Fibroblast of mammary gland (primary cell): ENCODE measurements at places on chromosomes 5 and 9.

DNA sequence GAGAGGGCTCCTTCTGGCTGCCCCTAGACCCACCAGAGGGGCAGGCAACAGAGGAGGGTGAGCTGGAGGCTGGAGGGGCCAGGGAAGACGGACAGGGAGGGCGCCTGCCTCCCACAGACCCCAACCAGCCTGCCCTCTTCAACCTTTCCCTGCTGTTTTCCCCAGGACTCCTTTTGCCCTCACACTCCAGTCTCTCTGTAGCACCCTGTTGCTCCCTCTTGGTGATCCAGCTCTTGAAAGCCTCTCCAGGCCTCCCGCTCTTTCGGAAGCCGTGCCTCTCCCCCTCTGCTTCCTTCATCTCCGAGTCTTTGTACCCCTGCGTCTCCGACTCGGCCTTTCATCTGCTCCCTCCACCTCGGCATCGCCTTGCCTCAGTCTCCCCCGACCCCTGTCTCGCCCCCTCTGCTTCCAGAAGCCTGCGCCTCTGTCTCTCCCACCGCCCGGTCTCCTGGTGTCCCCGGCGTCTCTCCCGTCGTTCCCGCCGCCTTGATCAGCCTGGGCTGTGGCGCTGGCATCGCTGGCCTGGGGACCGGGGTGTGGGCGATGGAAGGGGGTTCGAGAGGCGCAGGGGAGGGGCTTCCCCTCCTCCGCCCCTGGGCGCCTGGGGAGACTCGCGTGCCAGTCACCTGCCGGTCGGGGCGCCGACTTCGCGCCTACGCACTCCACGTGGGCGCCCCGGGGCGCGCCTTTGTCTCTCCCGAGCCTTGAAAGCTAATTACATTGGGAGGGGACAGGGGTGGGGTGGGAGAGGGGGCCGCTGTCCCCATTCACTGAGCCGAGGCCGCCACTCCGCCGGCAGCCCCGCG, 5.3 kb upstream of the PRDM12 start:
- no peak for DNase-seq

DNA sequence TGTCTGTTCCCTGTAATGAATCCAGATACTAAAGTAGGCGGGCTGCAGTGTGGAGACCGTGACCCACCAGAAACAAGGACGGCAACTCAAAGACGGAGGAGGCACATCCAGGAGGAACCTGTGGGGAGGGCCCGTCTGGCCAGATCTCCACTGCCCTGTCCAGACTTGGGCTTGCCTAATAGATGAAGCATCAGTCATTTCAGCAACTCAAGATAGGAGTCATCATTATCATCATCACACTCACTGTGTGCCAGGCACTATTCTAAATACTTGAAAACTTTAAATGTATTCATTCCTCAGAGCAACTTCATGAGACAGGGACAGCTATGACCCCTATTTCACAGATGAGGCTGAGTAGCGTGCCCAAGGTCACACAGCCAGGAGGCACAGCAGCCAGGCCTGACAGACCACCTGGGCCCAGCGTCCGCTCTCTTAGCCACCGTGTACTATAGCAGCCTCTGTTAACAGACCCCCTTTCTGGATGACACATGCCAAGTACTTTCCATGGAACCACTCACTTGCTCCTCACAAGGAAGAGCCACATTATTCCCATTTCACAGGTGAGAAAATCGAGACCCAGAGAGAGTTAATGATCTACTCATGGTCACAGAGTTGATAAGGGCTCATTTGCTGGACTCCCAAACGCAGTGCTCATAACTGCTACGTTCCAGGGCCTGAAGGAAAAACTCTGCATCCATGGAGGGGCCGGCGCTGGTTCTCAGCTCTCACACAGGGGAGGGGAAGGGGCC, 4.9 kb upstream of the IL4 start:
- DNase-seq = peak; percentile 34

DNA sequence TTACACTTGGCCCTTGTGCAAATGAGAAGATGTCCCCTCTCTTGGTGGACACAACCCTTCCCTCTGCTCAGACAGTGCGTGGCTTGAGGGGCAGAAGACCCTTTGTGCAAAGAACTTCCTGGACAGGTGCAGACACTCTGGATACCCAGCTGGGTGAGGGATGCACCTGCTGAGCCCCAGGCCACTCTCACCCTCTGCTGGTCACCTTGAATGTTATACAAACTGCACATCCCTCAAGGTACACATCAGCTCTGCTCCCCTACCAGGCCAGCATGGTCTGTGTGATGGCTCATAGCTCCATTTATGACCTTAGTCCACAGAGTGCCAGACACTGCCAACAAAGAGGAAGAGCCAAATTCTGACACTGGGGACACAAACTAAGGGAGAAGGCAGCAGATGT, 3.1 kb upstream of the DIRAS2 start:
- DNase-seq = no peak

DNA sequence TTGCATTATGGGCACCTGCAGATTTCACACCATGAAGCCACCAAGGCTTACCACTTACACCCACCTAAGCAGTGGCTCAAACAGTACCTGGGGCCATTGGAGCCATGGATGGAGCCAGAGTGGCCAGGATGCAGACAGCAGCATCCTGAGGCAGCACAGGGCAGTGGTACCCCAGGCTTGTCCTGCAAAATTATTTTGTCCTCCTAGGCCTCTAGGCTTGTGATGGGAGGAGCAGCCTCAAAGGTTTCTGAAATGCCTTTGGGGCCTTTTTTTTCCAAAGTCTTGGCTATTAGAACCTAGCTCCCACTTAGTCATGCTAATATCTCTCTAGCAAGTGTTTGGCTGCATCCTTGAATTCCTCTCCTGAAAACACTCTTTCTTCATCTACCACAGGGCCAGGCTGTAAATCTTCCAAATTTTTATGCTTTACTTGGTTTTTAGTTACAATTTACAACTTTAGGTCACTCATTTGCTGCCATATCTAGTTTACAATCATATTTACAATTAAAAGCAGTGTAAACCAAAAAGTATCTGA, 15.7 kb downstream of the TMC1 start:
- no peak for DNase-seq

DNA sequence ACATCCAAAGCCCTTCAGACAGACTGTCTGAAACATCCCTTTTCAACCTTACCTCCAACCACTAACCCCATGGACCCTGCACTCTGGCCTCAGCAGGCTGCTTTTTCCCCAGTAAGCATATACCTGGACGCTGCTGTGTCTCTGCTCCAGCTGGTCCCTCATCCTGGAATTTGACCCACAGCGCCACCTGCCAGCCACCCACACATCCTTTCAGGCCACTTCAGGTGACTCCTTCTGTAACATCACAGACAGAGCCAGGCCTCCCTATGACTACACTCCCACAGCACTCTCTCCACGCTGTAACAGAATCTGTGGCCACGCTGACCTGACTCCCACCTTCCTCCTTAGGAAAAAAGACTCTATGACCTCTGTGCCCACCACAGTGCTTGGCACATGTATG, 3.4 kb downstream of the MGAT1 start:
- DNase-seq = no peak

- DNase-seq = peak; percentile 16
These were observed 196.1 kb downstream of the PCSK5 start for GRCh38 chr9:76086539-76086938.

DNA sequence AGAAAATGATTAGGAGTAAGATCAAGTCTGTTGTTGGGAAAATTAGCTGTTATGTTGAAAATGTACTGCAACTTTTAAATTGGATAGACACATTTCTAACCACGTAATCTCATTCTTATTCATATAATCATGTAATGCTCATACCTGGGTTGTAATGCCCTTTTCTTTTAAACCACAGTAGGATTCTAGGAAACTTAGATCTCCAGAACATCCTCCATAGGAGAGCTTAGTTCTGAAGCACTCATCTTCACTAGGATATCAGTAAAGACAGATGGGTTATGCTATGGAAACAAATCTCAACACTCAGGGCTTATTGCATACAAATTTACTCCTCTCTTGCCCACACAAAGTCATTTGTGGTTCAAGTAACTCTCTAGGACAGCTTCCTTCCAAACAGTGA, 34.8 kb upstream of the ANXA1 start:
- DNase-seq = no peak

- peak; percentile 48 for DNase-seq
These were observed 20.8 kb downstream of the ENHO start for GRCh38 chr9:34501889-34502425.

DNA sequence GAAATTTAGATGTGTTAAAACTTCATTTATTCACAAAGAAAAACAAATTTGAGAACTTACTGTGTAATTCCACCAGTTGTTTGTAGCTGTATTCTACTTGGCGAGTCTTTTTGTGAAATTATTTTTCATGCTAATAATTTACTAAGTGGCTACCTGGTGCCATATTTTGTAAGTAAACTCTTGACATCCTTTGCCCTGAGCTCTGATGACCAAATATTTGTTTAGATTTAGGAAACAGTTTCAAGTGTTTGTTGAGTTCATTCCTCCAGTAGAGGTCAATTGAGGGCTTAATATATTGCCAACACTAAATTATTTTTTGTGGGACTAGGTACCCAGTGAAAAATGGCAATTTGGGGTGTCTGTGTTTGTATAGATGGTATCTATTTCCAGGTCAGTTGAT, 3.7 kb downstream of the CNTLN start:
- DNase-seq = no peak

DNA sequence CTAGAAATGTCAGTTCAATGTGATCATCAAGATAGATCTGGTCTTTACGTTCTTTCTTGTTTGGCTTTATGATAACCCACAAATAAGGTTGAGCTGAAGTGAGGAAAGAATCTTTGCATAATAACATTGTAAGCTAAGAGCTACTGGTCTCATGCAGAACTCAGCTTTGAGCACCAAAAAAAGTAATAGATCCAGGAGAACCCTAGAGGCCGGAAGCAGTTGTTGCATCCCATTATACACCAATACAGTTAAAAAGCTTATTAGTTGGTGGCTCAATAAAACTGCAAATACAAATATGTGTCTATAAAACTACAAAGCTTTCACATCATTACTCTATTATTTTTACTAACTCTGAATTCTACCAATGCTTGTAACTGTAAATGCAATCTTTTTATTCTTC, 85.5 kb upstream of the NUDT12 start:
- DNase-seq = no peak

DNA sequence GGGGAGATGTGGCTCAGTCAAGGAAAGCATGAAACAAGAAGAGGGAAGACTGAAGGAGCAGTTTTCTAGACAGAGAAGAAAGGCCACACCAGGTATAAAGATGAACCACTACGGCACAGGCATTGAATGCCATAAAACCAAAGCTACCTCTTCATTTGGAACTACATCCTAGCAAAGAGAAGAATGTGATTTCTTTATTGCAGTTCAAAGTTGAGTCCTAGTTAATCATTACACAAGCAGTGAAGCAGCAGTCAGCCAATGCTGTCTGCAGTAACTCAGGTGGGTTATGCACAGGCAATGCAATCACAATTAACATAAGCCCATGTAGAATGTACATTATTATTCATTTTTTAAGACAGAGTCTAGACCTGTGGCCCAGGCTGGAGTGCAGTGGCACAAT, 21.7 kb upstream of the PCAT7 start:
- DNase-seq = no peak

GRCh38 chr5:118789366-118789765, 199.0 kb downstream of the DTWD2 start:
- no peak for DNase-seq

GRCh38 chr5:138037907-138038633, 5.2 kb upstream of the FAM13B start:
- DNase-seq = no peak

GRCh38 chr9:38227656-38228055, 158.6 kb upstream of the SHB start:
- DNase-seq = no peak

- DNase-seq = no peak
These were observed 283.8 kb upstream of the DMRT1 start for GRCh38 chr9:557601-558201.

GRCh38 chr5:108251350-108251749, 130.5 kb downstream of the FBXL17 start:
- DNase-seq = no peak

- no peak for DNase-seq
These were observed 245.0 kb downstream of the FAM114A2 start for GRCh38 chr5:153793699-153794098.

- no peak for DNase-seq
These were observed 576.5 kb downstream of the TLE1 start for GRCh38 chr9:81112627-81113452.

DNA sequence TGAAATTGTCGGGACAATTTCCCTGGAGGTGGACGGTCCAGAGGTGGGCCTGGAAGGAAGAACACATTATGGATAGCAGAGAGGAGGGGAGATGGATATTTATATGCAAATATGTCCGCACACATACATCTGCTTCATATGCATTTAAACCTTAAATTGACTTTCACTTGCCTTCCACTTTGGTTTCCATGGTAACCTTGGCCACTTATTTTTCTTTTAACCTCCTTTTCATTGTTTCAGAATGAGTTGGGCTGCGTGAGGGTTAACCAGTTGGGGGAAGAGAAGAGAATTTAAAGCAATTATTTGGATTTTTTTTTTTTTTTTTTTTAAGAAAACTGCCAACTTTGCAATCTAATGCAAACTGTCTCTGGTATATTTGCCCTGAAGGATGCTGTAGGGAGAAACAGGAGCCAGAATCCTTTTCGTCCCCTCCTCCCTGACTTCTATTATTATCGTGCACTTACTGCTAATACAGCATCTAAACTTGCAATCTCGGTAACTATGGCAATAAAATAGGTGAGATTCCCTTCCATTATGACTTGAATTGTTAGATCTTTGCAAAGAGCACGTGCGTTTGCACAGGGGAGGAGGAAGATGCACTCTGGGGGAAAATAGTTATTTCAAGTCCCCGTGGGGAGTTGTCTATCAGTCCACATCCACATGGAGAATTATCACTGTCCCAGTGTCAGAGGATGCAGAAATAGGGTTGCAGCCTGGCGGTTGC, 35.6 kb downstream of the TLR4 start:
- no peak for DNase-seq

DNA sequence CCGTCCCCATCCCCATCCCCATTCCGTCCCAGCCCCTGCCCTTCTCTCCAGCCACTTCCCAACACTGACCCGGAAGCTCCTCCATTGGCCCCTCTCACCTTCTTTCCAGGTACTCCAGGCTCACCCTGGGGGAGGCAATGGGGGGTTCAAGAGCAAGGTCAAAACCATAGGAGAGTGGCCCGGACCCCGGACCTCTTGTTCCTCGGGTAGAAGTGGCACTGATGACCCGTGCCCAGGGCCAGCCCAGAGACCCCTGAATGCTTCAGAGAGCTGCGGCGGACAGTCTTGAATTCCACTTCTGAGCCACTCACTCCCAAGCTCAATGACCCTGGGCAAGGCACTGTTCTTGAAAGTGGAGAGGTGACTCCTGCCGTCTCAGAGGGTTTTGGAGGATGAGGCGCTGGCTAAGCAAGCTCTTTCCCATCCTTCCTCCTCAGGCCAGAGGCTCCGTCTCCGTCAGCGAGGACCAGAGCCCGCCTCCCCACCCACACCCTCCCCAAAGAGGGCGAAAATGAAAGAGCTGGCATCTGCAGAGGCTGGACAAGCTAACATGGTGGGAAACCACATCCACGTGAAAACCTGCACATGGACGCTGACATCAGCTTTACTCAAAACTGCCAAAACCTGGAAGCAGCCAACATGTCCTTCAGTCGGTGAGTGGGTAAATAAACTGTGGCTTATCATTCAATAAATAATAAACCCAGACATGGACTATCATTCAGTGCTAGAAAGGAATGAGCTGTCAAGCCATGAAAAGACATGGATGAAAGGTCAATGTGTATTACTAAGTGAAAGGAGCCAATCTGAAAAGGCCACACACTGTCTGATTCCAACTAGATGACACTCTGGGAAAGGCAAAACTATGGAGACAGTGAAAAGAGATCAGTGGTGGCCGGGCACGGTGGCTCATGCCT, 27.3 kb upstream of the PHYKPL start:
- DNase-seq = peak; percentile 6

- DNase-seq = no peak
These were observed 137.8 kb downstream of the ROR2 start for GRCh38 chr9:91812191-91812590.
